ENCODE measurements at places on chromosomes 1 and 21. TPM values are rescaled to one million over a fixed set of nuclear protein-coding genes. Genes with fewer than 3 reads are reported as not detected.

Gene LRRC38
- not detected for total RNA-seq

Gene SETDB1
- 42.7 TPM for total RNA-seq

Gene KRTAP19-3
- total RNA-seq: not detected

Gene KAZN
- 2.2 TPM for total RNA-seq

Gene TACSTD2
- 0.22 TPM for total RNA-seq

Gene ARHGAP30
- under 0.01 TPM for total RNA-seq

Gene OR14K1
- not detected for total RNA-seq

Gene OVAAL
- not detected for total RNA-seq

Gene PKP1
- under 0.01 TPM for total RNA-seq

Gene DPT
- under 0.01 TPM for total RNA-seq

Gene GUCA2B
- total RNA-seq: not detected

Gene TTLL10
- not detected for total RNA-seq

Gene CFAP74
- total RNA-seq: not detected

Gene CFHR1
- not detected for total RNA-seq

Gene RAVER2
- 4.7 TPM for total RNA-seq

Gene C4BPA
- total RNA-seq: not detected

Gene RGS7
- total RNA-seq: 0.29 TPM

Gene ADAMTSL4
- total RNA-seq: 2.4 TPM

Gene OR2T35
- total RNA-seq: not detected

All from placental pericyte (primary cell).